ENCODE measurements at places on chromosomes 7 and 10.

DNA sequence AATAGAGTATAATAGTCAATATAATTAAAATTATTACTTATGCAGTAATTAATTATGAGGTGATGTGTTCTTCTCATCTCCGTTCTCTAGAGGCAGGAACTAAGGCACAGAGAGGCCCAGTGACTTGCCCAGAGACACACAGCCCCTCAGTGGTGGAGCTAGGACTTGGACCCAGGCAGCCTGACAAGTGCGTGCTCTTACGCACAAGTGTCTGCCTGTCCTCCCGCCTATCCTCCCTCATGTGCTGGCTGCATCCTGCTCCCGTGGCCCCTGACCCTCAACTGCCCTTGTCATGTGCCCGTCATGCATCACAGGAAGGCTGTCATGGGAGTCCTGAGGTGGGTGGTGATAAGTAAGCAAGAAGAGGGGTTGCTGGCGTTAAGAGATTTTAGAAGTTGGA, 14.3 kb downstream of the IL2RA start:
- DNase-seq = no peak

GRCh38 chr7:84705706-84706105, 481.1 kb downstream of the SEMA3D start:
- DNase-seq = no peak

DNA sequence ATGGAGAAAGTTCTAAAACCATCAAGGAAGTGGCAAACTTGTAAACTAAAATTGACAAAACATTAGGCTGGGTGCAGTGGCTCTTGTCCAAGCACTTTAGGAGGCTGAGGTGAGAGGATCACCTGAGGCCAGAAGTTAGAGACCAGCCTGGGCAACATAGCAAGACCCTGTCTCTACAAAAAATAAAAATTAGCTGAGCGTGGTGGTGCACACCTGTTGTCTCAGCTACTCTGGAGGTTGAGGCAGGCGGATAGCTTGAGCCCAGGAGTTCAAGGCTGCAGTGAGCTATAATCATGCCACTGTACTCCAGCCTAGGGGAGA, 29.4 kb upstream of the HNRNPH3 start:
- no peak for DNase-seq

GRCh38 chr10:124536496-124537050, 75.0 kb downstream of the LHPP start:
- no peak for DNase-seq

DNA sequence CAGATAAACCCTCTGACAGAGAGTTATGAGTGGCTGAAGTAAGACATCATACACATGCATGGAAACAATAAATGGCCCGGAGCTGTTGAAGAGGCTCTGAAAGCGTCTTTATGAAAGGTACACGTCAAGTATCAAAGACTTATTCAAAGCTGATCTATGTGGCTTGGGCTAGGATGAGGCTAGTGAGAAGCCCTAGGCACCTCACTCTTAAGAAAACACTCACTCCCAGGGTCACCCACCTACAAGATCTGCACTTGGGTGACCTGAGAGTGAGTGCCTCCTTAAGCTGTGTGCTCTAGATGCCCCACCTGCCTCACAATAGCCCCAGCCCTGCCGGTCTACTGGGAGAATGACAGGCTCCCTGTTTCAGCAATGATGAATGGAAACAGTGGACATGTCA, 1.1 kb upstream of the GIMAP1 start:
- DNase-seq = no peak

Measured in inflammatory macrophage (primary cell).